ENCODE measurements at places on chromosomes 4 and X. TPM values are rescaled to one million over a fixed set of nuclear protein-coding genes. Genes with fewer than 3 reads are reported as not detected.

- DNase-seq = no peak
These were observed 179.1 kb upstream of the MAB21L2 start for GRCh38 chr4:150402871-150403272.

The ZGRF1 gene
- total RNA-seq = 5.0 TPM

DNA sequence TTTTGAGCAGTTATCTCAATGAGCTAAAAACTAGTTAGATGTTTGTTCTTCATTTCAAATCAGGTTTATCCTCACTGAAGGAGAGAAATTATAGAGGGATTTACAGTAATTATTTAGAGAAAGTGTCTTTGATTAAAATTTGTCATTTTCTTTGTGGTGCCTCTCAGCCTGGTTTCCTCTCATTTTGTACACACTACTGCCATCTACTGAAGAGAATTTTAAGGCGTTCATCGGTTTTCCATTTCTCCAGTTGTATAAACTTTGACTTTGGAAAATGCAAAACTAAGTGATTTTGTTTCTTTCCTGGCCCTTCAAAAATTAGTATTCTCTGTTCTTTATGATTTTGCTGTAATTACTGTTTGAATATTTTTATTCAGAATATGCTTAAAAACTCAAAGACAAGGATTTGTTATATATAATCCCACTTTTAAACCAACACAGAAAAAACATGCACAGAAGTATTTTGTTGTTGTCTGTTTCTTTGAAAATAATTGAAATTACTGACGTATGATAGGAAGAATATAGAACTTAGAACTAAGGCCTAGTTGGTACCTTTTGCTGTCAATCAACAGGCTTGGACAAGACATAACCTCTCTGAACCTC is 34.4 kb upstream of the ANXA3 start:
- DNase-seq = no peak

GRCh38 chr4:184039963-184040383 is 134.9 kb downstream of the STOX2 start:
- DNase-seq = no peak

The FHDC1 gene
- 0.48 TPM for total RNA-seq

DNA sequence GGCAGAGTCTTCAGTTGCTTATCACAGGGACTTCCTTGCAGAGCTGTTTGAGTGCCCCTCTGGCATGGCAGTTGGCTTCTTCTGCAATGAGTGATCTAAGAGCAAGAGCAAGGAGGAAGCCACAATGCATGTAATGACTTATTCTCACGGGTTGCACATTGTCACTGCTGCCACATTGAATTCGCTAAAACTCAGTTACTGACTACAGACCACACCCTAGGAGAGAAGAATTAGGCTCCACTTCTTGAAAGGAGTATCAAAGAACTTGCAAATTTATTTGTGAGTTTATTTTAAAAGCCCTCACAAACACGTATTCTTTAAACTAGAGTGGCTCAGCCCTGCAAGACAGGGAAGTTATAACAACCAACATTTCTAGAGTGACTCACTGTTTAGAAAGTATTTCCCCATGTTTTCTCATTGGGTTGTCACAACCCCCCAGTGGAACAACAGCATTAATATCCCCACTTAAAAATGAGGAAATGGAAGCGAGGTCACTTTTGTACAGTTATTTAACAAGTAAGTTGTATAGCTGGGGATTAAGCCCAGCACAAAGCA is 32.4 kb upstream of the RBPJ start:
- DNase-seq = no peak

- DNase-seq = no peak
These were observed at the start of gene ADGRL3 for GRCh38 chr4:61200187-61200915. ADGRL3 (plus strand) TSS chr4:61200326.

- DNase-seq = no peak
These were observed 59.9 kb downstream of the RBPJ start for GRCh38 chr4:26380740-26381139.

- no peak for DNase-seq
These were observed 221.8 kb downstream of the MGST2 start for GRCh38 chr4:139887376-139887802.

The HSD17B13 gene
- 1.6 TPM for total RNA-seq

Measured in breast epithelium (tissue), 4 donors.